ENCODE measurements at places on chromosomes 7 and 10. TPM values are rescaled to one million over a fixed set of nuclear protein-coding genes. Genes with fewer than 3 reads are reported as not detected.

The UTF1 gene
- not detected for total RNA-seq

The ECHDC3 gene
- 2.5 TPM for total RNA-seq

- no peak for DNase-seq
These were observed 100.8 kb downstream of the PRTFDC1 start for GRCh38 chr10:24851629-24852028.

DNA sequence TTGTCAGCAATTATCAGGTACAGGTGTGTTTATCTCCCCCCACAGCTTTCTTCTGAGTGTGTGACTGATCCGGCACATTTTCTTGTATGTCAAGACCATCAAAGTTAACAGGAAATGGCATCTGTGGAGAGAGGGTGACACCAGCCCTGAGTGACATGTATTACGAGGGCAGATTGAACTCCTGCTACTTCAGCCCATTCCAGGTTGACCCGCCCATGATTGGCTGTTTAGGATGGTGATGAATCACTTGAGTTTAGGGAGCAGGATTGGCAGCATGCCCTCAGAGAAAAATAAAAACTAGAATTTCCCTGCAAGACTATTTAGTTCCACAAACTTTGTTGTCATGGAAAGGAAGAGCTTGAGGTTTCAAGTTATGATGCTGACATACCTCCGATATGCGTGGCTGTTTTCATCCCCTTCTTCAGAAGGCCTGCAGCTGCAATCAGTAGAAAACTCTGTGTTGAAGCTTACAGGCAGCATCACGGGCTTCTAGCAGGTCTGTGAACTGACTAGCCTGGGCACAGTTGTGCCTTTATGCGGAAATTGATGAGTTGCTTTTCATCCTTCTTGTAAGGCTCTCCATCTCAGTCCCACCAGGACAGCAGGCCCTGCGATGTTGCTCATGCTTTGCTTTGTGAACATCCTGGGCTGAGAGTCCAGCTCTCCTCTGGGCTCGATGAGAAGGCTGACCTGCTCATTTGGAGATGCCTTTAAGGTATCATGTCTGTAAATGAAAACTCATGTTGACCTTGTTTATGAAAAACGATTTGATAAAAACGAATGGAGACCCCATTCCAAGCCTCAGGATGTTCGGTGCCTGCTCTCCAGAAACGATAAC lies 8.0 kb upstream of the CELF2 start:
- DNase-seq, result peak; percentile 56

DNA sequence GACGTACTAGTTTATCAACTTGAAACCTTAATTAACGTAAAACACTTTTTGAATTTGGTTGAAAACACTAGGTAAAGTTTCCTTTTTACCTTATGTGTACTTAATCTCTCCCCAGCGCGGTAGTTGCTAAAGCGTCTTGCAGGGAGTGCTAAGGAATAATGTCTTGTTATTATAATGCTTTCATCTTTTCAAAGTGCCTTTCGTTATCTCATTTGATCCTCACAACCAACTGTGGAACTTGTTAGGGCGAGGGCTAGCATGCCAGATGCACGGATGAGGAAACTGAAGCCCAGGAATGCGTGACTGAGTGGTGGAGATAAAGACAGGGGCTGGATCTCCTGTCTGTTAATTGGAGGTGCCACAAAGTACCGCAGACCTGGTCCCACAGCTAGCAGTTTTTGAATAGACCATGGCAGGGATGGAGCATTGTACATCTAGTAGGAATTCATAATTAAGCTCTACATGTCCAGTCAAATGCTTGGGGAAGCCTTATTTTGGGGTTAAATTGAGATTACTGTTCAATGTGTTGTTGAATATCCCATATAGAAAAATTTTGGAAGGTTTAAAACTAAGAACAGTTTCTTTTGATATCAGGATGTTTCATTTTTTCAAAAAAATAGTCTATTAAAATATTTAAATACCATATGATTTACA lies 234.3 kb downstream of the SH2D4B start:
- DNase-seq, result no peak

- no peak for DNase-seq
These were observed 150.2 kb downstream of the NSUN6 start for GRCh38 chr10:18501198-18501597.

The PKD2L1 gene
- total RNA-seq, result not detected

The NUPR2 gene
- 1.1 TPM for total RNA-seq

The OR13A1 gene
- total RNA-seq, result 0.24 TPM

- no peak for DNase-seq
These were observed 41.9 kb upstream of the IL15RA start for GRCh38 chr10:6019010-6019782.

- DNase-seq, result no peak
These were observed 341.2 kb downstream of the CRPPA start for GRCh38 chr7:16080131-16080530.

The LAMB1 gene
- total RNA-seq, result not detected

DNA sequence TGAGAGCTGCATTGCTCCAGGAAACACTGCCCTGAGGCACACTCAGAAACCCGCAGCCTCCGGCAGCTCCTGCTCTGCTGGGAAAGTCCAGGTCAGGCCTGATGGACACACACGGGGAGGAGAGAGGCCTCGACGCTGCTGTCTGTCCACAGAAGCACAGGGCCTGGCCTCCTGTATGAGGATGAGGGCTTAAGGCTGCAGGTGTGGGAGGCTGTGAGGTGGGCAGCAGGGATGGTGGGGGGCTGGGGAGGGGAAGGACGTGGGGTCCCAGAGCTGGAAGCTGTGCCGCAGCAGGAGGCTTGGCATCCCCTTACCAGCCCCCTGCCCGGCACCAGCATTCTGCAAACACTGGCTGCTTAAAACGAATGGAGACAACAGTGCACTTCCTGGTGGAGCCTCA lies 186.2 kb downstream of the DNAJB6 start:
- DNase-seq, result no peak

The ATG9B gene
- 46.6 TPM for total RNA-seq

GRCh38 chr10:69837261-69837660 lies 35.6 kb downstream of the COL13A1 start:
- no peak for DNase-seq

- no peak for DNase-seq
These were observed 30.9 kb downstream of the KCNMA1 start for GRCh38 chr10:77606751-77607150.

- no peak for DNase-seq
These were observed 1190.9 kb downstream of the TYW1 start for GRCh38 chr7:68187532-68187931.

DNA sequence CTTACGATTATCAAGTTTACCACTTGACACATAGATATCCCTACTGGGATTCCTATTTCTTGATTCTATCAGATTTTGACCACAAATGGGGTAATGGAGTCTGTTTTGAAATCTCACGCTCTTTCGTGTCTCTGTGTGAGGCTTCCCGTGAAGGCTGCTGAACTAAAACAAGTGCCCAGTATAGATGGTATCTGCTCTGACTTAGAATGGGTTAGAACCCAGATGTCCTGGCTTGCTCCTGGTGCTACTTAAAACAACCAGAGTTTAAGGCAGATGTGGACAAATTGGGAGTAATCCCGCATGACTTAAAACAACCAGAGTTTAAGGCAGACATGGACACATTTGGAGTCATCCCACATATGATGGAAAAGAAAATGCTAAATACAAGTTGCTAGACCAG lies 85.9 kb downstream of the FAM204A start:
- no peak for DNase-seq

GRCh38 chr7:24949884-24950283 lies 30.1 kb downstream of the OSBPL3 start:
- DNase-seq, result no peak

DNA sequence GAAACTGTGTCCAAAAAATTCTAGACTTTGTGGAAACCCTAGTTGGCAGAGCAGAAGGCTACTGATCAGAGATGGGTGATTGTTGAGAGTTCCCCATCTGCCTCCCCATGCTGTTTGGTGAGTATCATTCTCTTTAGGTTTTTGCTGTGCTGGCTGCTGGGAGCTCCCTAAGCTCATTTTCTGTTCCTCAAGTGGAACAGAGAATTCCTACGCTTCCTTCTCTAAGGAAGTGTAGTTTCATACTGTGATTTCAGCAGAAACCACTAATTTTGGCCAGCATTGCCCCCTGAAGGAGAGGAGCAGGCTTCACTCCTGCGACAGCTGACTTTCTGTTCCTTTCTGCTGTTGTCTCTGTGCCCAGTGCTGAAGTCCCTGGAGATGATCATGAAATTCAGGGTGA lies 355.3 kb upstream of the NPVF start:
- no peak for DNase-seq

The NACAD gene
- total RNA-seq, result not detected

The TACR2 gene
- total RNA-seq, result not detected

GRCh38 chr10:96360331-96360730 lies 1.5 kb upstream of the OPALIN start:
- no peak for DNase-seq

The CHN2 gene
- 0.70 TPM for total RNA-seq

GRCh38 chr10:101965075-101965765 lies 90.8 kb downstream of the ARMH3 start:
- no peak for DNase-seq

- no peak for DNase-seq
These were observed 1.2 kb upstream of the PALS2 start for GRCh38 chr7:24572016-24572392.

The DEPP1 gene
- total RNA-seq, result 0.32 TPM

The IDI2 gene
- total RNA-seq, result not detected

GRCh38 chr10:106980495-106981451 lies 183.7 kb downstream of the SORCS1 start:
- no peak for DNase-seq

- no peak for DNase-seq
These were observed 24.8 kb downstream of the JCAD start for GRCh38 chr10:30034433-30035137.

The CALU gene
- total RNA-seq, result 22.6 TPM

GRCh38 chr7:70830060-70830395 lies 301.9 kb upstream of the GALNT17 start:
- DNase-seq, result no peak

The CCDC136 gene
- 7.2 TPM for total RNA-seq

The GNG11 gene
- total RNA-seq, result 0.96 TPM

The CALML3 gene
- total RNA-seq, result not detected

DNA sequence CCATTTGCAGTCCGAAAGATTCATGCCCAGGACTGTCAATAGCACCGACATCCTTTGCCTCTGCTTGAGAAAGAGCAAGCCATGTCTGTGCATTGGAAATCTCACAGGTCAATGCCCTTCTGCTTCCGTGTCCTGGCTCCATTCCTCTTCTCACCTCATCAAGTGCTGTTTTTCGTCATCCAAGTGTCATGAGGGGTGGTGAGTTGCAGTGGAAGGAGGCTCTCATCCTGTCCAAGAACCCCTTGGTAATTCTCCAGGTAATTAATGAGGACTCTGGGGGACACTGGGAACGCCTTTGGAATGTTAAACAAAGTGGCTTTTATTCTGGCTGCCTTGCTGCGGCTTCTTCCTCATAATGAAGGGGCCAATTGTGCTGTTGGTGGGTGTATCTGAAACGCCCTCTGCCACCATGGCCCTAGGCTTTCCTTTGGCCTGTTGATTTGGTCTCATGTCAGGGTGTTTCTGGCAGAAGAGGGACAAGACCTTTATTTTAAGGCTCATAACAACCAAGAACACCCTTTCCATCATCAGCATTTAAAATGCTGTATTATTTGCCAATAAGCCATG lies 57.7 kb downstream of the PPP1R3C start:
- DNase-seq, result no peak

DNA sequence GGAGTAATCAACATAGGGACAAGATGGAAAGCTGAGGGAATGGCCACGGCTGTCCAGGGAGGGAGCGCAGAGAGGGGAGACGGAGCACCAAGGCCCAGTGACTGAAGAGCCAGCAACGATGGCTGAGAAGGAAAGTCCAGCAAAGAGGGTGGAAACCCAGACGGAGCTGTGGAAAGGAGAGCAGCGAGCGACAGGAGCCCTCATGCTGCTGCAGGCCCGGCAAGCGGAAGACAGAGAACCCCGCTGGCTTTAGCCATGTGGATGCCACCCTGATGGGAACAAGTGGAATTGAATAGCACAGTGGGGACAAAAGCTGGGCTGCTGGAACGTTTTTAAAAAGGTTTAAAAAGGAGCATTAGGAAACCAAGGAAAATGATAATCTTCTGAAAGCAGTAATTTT lies 82.9 kb upstream of the DDC start:
- DNase-seq, result no peak

DNA sequence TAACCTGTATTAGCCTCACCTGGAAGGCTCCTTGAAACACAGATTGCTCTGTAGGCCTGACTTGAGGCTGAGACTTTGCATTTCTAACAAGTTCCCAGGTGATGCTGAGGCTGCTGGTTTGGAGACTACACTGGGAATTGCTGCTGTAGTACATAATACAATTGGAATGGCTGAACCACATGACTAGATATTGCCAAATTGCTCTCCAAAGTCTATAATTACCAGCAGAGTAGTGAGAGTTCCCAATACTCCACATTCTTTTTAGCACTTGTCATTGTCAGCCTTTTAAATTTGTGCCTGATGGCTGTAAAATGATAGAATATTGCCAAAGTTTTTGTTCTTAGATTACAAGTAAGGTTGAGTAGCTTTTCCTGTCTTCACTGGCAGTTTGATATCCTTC lies 39.9 kb downstream of the PLEKHA8 start:
- DNase-seq, result no peak

The DNAJC9 gene
- 14.5 TPM for total RNA-seq

DNA sequence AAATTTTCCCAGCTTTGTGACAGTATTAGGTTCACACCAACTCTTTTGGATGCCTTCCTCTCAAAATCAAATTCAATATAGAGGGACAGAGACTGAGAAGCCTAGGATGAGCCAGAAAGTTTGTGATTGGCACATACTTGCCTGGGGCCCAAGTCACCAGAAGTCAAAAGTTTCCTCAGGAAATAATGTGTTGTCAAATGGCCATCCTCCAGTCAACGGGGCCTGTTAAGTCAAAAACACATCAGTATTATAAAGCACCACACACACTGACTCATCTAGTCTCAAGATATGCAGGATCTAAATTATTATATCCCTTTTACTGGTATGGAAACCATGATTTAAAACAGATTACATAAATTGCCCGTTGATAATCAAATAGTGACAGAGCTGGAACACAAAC lies 158.1 kb downstream of the AHR start:
- no peak for DNase-seq

DNA sequence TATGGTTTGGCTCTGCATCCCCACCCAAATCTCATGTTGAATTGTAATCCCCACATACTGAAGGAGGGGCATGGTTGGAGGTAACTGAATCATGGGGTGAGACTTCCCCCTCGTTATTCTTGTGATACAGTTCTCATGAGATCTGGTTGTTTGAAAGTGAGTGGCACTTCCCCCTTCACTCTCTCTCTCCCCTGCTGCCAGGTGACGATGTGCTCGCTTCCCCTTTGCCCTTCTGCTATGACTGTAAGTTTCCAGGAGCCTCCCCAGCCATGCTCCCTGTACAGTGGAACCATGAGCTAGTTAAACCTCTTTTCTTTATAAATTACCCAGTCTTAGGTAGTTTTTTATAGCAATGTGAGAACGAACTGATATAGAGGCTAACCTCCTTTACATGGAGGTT lies 16.6 kb downstream of the PLPP4 start:
- DNase-seq, result no peak

- DNase-seq, result peak; percentile 56
These were observed 412 bp downstream of the PIP4K2A start for GRCh38 chr10:22713853-22714478.

- no peak for DNase-seq
These were observed 126.4 kb downstream of the RNLS start for GRCh38 chr10:88456730-88457129.
